ENCODE measurements at places on chromosomes 5 and 9.

DNA sequence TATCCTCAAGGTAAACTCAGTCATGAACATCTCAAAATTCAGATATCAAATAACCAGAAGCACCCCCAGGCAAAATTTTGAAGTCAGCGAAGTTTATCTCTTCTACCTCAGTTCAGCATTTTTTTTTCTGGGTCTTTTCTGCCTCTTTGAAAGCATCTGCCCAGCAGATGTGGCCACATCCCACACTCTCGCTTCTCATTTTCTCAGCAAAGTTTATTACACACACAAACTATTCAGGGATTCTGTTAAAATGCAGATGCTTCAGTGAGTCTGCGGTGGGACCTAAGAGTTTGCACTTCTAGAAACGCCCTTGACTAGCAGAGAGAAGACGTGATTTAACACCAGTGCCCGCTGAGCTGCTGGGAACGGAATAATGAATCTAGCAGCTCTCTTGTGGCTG lies 19.3 kb downstream of the RASEF start:
- no peaks in the 10 kb centered on the region for H3K27me3 ChIP-seq
- DNase-seq, result no peak
- H3K4me3 ChIP-seq, result no peak overlapping the region
- H3K36me3 ChIP-seq, result no peaks in the 10 kb centered on the region
- peaks cover 9% of the 10 kb centered on the region for H3K4me1 ChIP-seq

- H3K27ac ChIP-seq, result no peak overlapping the region
- DNase-seq, result no peak
- no peaks in the 10 kb centered on the region for H3K27me3 ChIP-seq
- H3K4me3 ChIP-seq, result no peak overlapping the region
These were observed 90.6 kb downstream of the PHF2 start for GRCh38 chr9:93667006-93667405.

DNA sequence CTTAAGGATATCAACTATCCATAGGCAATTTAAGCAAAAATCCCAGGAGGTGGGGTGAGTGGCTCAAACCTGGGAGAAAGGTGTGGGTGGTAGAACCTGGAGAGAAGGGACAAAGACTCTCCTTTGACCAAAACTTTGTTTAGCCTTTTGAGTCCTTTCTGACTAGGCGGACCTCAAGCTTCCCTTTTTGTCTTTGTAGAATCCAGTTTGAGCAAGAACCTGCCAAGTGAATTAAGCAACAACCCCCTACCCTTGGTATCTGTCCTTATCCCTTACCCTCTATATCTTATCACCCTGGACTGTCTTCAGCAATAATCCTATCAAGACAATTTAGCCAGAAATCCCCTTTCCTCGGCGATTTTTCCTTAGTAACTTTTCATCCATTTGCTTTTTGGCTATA lies 53.5 kb upstream of the SLC28A3 start:
- no peak overlapping the region for H3K4me3 ChIP-seq
- DNase-seq, result no peak
- H3K27ac ChIP-seq, result no peak overlapping the region

GRCh38 chr9:32426278-32426939 lies 42.0 kb downstream of the ACO1 start:
- H3K4me3 ChIP-seq, result no peak overlapping the region
- peak; percentile 68 for DNase-seq
- peaks cover 89% of the 10 kb centered on the region for H3K36me3 ChIP-seq
- H3K27me3 ChIP-seq, result no peaks in the 10 kb centered on the region
- peak overlapping the region; percentile 77 for H3K27ac ChIP-seq
- peaks cover 16% of the 10 kb centered on the region for H3K4me1 ChIP-seq

DNA sequence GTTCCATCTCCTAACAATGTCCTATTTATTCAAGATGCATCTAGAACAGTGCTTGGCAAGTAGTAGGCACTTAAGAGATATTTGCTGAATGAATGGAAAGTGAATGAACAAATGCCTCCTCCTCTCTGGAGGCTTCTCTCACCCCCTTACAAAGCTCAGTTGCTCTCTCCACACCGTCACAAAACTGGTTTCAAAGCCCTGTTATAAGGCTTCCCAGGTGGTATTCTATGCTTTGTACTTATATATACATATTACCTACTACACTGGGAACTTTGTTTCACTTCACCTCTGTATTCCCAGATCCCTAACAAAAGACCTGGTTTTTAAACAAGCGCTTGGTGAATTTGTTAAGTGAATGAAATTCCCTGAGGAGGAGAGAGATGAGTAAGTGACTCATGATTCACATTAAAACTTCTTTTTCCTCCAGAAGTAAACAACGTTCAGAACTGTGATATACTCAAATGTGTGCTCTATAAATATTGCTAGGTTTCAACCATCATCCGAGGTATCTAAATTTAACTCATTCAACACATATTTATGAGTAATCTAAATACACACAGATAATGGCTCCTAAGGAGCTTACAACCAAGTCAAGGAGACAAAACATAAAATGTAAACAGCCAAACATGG lies 36.0 kb downstream of the DENND1A start:
- no peaks in the 10 kb centered on the region for H3K27me3 ChIP-seq
- no peak overlapping the region for H3K4me3 ChIP-seq
- DNase-seq, result no peak
